HS-5 (cell line): ENCODE measurements at places on chromosomes 2 and 18.

DNA sequence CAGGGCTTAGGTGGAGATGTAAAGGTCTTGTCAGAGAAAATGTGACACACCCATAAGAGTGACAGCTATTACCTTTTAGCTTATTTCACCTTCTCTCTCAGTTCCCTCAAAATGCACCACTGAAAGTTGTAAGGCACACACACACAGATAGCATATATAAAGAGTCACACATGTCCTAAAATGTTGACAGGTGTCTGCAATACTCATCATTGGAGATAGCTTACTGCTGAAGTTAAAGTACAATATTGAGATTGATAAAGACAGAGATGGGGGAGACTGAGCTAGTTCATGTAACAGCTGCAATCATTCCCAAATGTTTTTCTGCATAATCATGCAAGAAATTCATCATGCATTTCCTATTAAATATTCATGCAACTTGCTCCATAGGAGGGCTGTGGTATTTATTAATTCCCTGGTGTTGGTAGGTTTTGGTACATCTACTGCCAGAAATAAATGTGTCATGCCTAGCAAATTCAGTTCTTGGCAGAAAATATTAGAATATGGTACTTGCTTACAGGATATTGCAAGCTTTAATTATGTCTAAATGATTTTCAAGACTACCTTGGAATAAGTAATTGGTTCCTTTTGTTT lies 118.8 kb upstream of the RBMS1 start:
- peak; percentile 30 for DNase-seq

DNA sequence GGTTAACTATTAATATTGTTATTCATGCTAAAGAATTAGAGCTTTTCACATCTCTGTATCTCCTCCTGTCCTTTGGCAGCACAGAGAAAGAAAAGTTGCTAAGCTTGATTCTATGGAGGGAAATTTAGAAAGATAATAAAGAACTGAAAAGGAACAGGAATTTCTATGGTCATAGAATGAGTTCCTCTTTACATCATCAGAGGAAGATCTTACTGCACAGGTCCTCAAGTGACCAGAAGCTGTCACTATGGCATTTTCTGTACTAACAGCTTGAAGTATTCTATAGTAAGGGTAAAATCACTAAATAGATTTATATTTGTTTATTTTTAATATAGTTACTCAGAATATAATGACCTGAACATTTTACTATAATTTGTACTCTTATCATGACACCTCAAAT lies 6.0 kb upstream of the PRKD3 start:
- no peak for DNase-seq

- DNase-seq: no peak
Measured at GRCh38 chr2:237062585-237062984, 23.1 kb upstream of the COPS8 start.

GRCh38 chr2:238883421-238883901 lies 35.6 kb downstream of the TWIST2 start:
- DNase-seq: no peak

DNA sequence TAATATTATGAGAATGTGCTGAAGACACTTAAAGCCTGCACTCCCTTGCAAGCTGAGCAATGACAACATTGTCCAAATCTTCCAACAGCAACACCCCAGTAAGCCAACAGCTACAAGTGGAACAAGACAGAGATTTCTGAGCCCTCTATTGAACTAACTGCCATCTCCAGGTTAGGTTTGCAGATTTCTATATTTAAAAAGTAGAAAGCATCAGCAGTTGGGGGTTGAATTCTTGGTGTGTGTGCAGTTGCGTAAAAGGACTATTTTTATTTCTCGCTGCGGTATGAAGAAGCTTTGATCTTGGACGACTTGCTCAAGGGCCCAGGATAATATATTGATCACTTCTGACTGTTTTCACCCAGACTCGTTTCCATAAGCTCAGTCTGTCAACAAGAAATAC lies 106.2 kb upstream of the ZFP36L2 start:
- no peak for DNase-seq

DNA sequence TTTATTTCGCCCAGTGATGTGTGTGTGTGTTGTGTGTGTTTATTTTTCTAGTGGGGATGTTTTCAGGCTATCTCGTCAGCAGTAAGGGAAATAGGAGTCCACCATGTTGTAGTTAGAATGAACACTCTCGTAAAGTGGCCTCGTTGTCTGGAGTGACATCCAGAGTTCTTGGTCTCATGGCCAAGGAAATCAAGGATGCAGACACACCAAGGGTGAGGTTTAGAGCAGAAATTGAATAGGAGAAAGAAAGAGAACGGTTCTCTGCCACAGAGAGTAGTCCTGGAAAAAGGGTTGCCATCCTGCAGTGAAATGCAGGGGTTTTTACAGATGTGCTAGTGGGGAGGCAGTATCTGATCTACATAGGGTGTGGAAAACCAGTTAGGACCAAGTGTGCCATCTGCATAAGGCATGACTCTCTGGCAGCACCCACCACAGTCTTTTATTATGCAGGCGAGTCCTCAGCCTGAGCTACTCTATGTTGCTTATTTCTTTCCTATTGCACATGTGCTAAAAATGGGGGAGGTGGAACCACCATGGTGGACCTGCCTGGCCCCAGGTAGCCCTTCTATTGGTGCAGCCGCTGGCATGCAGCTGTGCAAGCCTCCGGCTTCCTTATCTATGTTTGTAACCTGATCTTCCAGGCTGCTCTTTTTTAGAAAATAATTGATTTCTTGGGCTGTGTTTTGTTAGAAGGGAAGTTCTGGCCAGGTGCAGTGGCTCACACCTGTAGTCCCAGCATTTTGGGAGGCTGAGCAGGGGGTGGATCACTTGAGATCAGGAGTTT lies 23.2 kb downstream of the RALB start:
- no peak for DNase-seq

- no peak for DNase-seq
Measured at GRCh38 chr2:58512878-58513277, 271.8 kb upstream of the FANCL start.

DNA sequence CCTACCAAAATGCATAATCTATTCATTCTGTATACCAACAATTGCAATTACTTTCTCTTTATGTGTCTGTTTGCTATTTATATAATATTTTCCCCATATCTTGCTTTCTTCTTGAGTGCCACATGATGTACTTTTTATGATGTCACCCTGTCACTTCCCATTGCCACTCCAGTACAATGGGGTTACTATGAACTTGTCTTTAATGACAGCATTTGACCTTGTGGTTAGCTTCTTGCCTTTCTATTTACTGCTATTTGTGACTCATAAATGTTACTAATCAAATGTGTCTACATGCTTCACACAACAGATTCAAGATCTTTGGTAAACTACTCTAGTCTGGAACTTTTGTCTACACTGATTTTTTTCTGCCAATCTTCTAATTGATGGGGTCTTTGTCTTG lies 486.3 kb downstream of the NR4A2 start:
- no peak for DNase-seq

- DNase-seq: no peak
Measured at GRCh38 chr18:69998523-69998987, 50.9 kb upstream of the CD226 start.

DNA sequence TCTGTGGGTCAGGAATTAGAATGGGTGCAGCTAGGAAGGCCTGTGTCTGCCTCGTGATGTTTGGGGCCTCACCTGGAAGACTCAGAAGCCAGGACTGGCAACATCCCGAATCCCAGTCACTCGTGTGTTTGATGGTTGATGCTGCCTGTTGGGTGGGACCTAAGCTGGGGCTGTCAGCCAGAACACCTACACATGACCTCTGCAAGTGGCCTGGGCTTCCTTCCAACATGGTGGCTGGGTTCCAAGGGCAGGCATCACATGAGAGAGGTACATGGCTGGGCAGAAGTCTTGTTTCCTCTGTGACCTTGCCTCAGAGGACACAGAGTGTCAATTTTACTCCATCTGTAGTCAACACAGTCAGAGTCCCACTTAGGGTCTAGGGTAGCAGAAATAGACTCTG lies 177.8 kb downstream of the GBX2 start:
- no peak for DNase-seq

DNA sequence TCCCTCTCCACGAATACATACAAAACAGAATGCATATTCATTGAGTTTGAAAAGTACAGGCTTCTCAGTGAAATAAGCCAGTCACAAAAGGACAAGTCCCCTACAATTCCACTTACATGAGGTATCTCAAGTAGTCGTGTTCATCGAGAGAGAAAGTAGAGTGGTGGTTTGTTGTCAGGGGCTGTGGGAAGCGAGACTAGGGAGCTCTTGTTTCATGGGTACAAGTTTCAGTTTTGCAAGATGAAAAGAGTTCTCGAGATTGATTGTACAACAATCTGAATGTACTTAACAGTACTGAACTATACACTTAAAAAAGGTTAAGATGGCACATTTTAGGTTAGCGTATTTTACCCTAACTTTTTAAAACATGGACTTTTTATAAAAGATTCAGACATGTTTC lies 71.5 kb upstream of the TTC39C start:
- no peak for DNase-seq
